ENCODE measurements at places on chromosomes 6 and 20. TPM values are rescaled to one million over a fixed set of nuclear protein-coding genes. Genes with fewer than 3 reads are reported as not detected.

The RPS6KA2 gene
- total RNA-seq = 9.0 TPM

DNA sequence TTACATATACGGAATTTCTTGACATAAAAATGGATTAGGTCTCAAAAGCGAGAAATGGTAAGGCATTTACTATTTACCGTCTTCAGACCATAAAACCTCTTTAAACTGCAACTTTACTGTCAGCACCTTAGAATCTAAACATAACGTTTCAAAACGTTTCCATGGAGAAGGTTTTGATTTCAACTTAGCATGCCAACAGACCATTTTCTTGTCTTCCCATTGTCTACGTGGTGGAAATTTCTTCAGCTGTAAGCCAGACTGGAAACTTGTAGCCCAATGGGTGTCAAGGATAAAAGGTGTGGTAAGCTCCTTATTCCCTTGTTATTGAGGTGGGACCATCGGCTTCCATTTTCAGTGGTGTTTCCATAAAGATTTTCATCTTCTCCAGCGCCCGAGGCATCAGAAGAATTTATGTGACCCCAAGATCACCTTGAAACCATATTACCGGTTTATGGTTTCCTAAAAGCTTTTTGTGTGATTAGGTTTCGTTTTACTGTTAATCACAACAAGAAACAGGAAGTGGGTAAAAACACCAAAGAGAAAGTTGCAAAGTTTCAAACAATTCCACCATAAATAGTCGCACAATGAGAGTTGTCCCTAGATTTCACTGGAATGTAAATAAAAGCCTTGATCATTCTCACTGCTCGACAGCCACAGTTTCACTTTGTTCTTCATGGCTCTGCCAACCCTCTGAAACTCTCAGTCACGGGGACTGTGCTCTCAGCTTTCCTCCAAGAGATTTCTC, 63.0 kb upstream of the CD2AP start:
- H3K27me3 ChIP-seq = no peaks in the 10 kb centered on the region
- peaks cover 3% of the 10 kb centered on the region for H3K4me1 ChIP-seq
- DNase-seq = no peak
- H3K36me3 ChIP-seq = no peaks in the 10 kb centered on the region

The ANKRD66 gene
- not detected for total RNA-seq

The CRISP3 gene
- 1.1 TPM for total RNA-seq

- no peak overlapping the region for H3K27ac ChIP-seq
- H3K4me3 ChIP-seq = no peak overlapping the region
- DNase-seq = no peak
- H3K4me1 ChIP-seq = no peaks in the 10 kb centered on the region
- no peaks in the 10 kb centered on the region for H3K27me3 ChIP-seq
- no peaks in the 10 kb centered on the region for H3K36me3 ChIP-seq
Measured at GRCh38 chr6:113011801-113012200, 664.7 kb downstream of the RFPL4B start.

The OR2H2 gene
- total RNA-seq = not detected

The SNRPB gene
- total RNA-seq = 111 TPM

DNA sequence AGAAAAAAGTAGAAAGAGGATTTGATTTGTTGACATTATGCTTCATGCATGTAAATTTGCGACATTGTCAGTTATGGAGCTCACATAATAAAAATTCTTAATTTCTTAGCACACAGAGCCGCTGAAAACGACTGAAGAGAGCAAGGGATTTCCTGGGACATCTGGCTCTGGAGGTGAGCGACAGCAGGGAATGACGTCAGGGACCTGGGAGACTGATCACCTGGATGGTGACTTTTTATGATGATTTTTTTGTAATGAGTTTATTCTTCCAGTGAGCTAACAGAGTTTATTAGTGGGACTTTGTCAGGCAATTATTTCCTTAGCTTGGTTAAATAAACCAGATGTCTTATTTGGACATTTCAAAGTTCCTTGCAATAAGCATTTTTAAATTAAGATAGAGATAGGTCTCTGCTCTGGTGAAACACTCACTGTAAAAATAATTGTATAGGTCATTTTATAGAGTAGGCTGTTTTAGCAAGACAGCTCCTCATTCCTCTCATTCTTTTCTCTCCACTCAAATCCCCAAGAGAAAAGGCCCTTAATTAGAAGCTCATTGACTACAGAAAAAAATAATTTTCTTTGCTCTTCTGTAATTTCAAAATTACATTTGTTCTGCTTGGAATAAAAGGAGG, 19.4 kb downstream of the TMEM200A start:
- no peaks in the 10 kb centered on the region for H3K36me3 ChIP-seq
- H3K27me3 ChIP-seq = no peaks in the 10 kb centered on the region
- H3K27ac ChIP-seq = no peak overlapping the region
- no peak overlapping the region for H3K4me3 ChIP-seq

DNA sequence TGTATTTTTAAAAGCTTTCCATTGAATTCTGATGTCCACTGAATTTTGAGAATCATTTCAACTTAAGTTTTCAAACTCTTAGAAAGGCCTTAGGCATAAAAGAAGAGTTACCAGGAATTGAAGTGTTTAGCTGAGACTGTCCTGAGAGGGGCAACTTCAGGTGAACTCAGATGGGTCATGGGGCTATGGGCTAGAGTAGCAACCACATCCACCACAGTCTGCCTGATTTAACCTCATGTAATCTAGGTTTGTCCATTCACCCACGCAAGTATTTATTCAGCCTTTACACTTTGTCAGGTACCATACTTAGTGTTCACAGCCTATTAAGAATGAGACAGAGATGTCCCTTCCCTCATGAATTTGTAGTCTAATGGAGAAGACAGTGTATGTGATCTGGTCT, 501.0 kb downstream of the KIF16B start:
- no peak overlapping the region for H3K27ac ChIP-seq
- H3K36me3 ChIP-seq = no peaks in the 10 kb centered on the region
- H3K4me1 ChIP-seq = no peaks in the 10 kb centered on the region
- DNase-seq = no peak
- no peak overlapping the region for H3K4me3 ChIP-seq
- H3K27me3 ChIP-seq = no peaks in the 10 kb centered on the region

- H3K4me3 ChIP-seq = no peak overlapping the region
- no peak overlapping the region for H3K27ac ChIP-seq
- no peaks in the 10 kb centered on the region for H3K4me1 ChIP-seq
- H3K36me3 ChIP-seq = no peaks in the 10 kb centered on the region
- no peaks in the 10 kb centered on the region for H3K27me3 ChIP-seq
Measured at GRCh38 chr6:47161176-47161687, 119.1 kb upstream of the ADGRF1 start.

- H3K4me3 ChIP-seq = no peak overlapping the region
- H3K27me3 ChIP-seq = no peaks in the 10 kb centered on the region
- no peaks in the 10 kb centered on the region for H3K4me1 ChIP-seq
- no peaks in the 10 kb centered on the region for H3K36me3 ChIP-seq
- no peak overlapping the region for H3K27ac ChIP-seq
- DNase-seq = no peak
Measured at GRCh38 chr6:155130161-155130853, 133.5 kb upstream of the CLDN20 start.

DNA sequence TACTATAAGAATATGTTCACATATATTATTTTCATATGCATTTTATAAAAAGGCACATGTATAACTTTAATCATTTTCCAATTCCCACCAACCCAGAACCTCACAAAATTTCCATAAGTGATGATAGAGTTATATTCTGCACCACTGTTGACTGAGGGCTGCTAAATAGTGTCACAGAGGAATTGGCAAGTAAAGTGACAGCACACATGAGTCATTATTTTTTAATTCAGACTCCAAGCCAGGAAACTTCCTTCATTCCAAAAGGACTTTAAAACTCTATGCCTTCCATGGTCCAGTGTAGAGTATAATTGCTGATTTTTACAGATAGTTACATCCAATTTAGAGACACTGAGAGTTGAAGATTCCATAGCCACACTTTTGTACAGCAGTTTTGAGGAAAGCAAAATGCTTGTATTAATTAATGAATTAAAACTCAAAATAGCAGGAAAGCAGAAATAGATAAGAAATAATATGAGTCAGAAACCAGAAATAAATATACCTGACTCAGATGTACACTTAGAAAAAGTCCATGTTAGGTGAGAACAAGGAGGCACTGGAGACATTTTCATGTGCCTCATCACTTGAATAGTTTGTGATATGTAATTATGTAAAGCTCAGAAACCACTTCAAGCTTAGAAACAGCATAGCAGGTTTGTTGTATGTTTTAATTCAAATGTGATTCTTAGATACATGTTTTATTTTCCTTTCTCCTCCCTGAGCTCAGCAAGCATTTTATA, 425.2 kb upstream of the OPRM1 start:
- no peaks in the 10 kb centered on the region for H3K4me1 ChIP-seq
- H3K4me3 ChIP-seq = no peak overlapping the region
- no peaks in the 10 kb centered on the region for H3K36me3 ChIP-seq
- DNase-seq = no peak
- H3K27ac ChIP-seq = no peak overlapping the region

The PRL gene
- not detected for total RNA-seq

GRCh38 chr6:91634791-91635190, 1047.9 kb upstream of the MAP3K7 start:
- no peaks in the 10 kb centered on the region for H3K27me3 ChIP-seq
- H3K4me1 ChIP-seq = no peaks in the 10 kb centered on the region
- no peak for DNase-seq
- H3K27ac ChIP-seq = no peak overlapping the region
- no peak overlapping the region for H3K4me3 ChIP-seq
- H3K36me3 ChIP-seq = no peaks in the 10 kb centered on the region

DNA sequence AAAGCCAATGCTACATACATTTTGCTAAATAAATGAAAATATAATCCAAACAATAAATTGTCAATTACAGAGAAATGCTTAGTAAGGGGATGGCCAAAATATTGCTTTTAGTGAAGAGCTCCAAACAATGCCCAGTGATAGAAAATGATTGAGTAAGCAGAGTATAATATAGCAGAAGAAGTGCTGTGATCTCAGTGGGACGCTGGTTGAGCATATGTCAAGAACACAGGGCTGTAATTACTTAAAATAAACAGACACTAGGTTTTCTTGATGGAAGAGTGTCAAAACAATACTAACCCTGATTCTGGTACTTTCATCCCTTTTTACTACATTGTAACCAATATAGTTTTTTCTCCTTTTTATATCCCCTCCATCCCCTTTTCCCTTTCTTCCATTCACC, 150.3 kb downstream of the GRIK2 start:
- no peak overlapping the region for H3K27ac ChIP-seq
- no peaks in the 10 kb centered on the region for H3K27me3 ChIP-seq
- H3K4me1 ChIP-seq = no peaks in the 10 kb centered on the region
- DNase-seq = no peak

- no peak for DNase-seq
Measured at GRCh38 chr6:137863091-137863797, 3.8 kb upstream of the TNFAIP3 start.

DNA sequence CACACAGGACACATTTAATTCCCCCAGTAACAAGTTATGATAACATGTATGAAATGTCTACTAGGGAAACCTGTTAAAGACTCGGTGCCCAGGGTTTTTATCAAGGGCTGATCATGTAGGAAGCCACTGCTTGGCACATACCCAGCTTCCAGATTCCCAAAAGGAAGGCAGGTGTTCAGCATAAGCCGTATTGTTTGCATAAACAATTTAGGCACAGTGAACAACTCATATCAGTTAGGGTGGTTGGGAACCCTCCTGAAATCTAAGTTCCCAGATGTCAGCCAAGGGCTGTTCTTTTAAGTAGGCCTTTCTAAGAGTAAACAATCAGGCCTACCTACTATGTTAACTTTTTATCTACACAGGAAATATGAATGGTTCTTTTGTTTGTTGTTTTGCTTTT, 74.1 kb downstream of the ASXL1 start:
- no peaks in the 10 kb centered on the region for H3K27me3 ChIP-seq
- peaks cover 71% of the 10 kb centered on the region for H3K36me3 ChIP-seq
- H3K27ac ChIP-seq = no peak overlapping the region
- H3K4me1 ChIP-seq = no peaks in the 10 kb centered on the region

DNA sequence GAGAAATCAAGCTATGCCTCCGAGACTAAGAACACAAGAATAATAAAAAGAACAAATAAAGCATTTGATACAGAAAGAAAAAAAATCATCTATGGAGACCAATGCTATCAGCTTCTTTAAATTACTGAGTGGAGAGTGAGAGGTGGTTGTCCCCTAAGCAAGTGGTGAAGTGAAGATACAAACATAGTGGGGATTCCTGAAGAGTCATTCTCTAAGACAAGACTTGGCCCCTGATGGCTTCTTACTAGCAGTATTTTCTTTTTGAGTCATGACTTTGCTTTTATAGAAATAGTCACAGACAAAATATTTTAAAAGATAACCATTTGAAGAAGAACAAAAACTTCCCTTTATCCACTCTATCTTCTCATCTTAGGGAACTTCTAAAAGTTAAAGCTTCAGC, 261.4 kb upstream of the PRDM1 start:
- no peak for DNase-seq
- H3K4me1 ChIP-seq = no peaks in the 10 kb centered on the region
- H3K36me3 ChIP-seq = no peaks in the 10 kb centered on the region
- no peak overlapping the region for H3K27ac ChIP-seq
- no peak overlapping the region for H3K4me3 ChIP-seq
- H3K27me3 ChIP-seq = no peaks in the 10 kb centered on the region

The PROKR2 gene
- total RNA-seq = not detected

GRCh38 chr6:90159452-90159851, 137.2 kb downstream of the BACH2 start:
- H3K27me3 ChIP-seq = no peaks in the 10 kb centered on the region
- no peaks in the 10 kb centered on the region for H3K36me3 ChIP-seq
- H3K27ac ChIP-seq = no peak overlapping the region
- no peaks in the 10 kb centered on the region for H3K4me1 ChIP-seq
- DNase-seq = no peak
- H3K4me3 ChIP-seq = no peak overlapping the region

Measured in liver (tissue), 10 donors.